HepG2 (cell line): ENCODE measurements at places on chromosomes 11 and 22. TPM values are rescaled to one million over a fixed set of nuclear protein-coding genes. Genes with fewer than 3 reads are reported as not detected.

A4GALT gene
- total RNA-seq, result 0.09 TPM in 1 of 2 replicates, not detected in the other

KCNJ11 gene
- 0.81 and 1.6 TPM in 2 replicates for total RNA-seq

CTSW gene
- total RNA-seq, result not detected in 2 replicates

KRTAP5-10 gene
- total RNA-seq, result not detected in 2 replicates

PATE3 gene
- not detected in 2 replicates for total RNA-seq
